ENCODE measurements at places on chromosomes 2 and 18.

GRCh38 chr2:127986548-127987079, 41.2 kb downstream of the SAP130 start:
- DNase-seq: no peak

DNA sequence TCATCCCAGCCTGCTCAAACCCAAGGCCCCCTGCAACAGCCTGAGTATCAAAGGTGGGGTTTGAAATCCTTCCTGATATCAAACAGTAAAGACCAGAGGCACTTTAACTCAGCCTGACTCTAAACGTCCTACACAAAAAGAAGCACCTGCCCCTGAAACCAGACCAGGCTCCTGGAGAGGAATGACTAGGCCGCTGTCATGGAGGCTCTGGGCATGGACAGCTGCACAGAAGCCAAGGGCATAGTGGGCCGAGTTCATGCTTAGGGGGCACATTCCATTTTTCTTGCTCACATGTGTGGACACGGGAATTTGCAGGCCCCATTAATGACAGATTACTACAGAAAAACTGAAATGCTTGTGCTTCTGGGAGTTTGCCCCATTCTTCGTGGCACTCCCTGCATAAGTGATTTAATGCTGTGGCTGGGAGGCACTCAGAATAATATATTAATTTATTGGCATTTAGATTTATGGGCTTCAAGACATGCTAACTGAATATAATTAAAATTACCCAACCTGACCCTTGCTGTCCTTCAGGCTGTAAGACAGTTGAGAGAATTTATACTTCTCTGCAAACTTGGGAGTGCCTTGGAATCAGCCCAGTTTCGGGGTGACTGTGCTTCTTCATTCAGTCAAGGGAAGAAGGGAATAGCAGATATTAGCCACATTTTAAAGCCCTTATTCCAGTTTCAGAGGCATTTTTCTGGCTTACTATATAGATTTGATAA, 105.5 kb downstream of the GYPC start:
- DNase-seq: no peak

GRCh38 chr2:65420712-65421431, 11.5 kb downstream of the SPRED2 start:
- no peak for DNase-seq

GRCh38 chr2:45681675-45682074, 30.2 kb downstream of the PRKCE start:
- DNase-seq: no peak

GRCh38 chr2:149568138-149568537, 19.4 kb downstream of the MMADHC start:
- no peak for DNase-seq

- DNase-seq: no peak
These were observed 510.3 kb downstream of the ZNF804A start for GRCh38 chr2:185108588-185108987.

- no peak for DNase-seq
These were observed 71.3 kb upstream of the NYAP2 start for GRCh38 chr2:225328192-225328591.

GRCh38 chr2:144678736-144679135, 158.8 kb upstream of the ZEB2 start:
- DNase-seq: no peak

DNA sequence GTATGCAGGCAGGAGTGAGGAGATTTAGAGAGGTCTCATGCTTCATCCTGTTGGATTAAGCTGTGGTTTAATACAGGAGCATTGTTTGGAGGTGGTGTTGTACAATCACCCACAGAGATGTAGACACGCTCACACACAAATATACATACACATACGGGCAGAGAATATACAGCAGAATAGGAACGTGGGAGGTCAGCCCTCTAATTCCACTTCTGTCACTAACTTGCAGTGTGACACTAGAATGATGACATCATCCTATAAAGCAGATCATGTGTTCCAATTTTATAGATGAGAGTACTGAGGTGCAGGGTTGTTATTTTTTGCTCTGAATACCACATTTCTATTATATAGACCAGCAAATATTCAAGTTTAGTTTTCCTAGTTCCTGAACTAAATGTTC, 54.4 kb downstream of the TRIB2 start:
- DNase-seq: no peak

DNA sequence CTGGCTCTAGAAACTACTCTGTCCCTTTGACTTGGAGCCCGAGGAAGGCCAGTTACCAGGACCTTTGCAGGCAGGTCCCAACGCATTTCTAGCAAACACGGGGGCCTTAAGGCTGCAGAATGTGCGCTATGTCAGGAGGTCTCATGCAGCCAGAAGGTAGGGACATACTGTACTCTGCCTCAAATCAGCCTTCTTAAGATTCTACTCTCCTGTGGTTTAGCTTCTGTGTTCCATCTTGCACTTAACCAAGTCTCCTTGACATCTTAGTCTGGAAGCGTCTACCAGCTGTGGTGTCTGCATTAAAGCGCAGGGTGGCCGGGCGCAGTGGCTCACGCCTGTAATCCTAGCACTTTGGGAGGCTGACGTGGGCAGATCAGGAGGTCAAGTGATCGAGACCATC, 65.5 kb downstream of the STEAP3 start:
- no peak for DNase-seq

GRCh38 chr2:175984846-175985245, 17.2 kb downstream of the LNPK start:
- no peak for DNase-seq

DNA sequence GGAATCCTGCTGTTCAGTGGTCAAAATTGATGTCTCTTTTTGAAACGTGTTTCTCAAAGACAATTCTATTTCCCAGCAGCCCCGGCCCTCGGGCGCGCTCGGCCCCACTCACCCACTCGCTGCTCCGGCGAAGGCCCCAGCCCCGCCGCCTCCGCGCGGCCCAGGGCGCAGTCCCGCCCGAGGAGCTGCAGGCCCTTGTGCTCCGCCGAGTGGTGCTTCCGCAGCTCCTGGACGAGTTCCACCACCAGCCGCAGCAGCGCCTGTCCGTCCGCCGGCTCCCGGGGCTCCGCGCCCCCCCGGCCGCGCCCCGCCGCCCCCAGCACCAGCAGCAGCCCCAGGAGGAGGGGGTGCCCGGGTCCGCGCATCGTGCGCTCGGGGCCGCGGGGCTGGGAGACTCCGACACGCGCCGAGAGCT, 413 bp downstream of the ALKAL2 start:
- DNase-seq: no peak

GRCh38 chr2:28427741-28428415, 35.2 kb downstream of the FOSL2 start:
- no peak for DNase-seq

DNA sequence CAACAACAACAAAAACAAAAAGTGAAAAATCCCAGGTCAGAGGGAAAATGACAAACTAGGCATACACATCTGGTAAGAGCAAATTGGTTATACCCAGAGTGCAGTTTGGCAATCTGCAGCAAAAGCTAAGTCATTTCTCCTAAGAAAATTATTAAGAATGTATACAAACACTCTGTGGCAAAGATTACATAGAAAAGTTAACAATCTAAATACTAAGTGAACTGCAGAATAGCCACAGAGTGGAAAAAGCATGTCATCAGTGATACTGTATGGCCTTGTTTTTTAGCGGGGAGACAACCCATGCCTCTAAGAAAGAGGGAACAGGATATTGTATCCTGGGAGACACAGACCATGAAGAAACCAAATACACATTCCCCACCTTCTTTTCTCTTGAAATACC, 136.0 kb upstream of the ITGB6 start:
- no peak for DNase-seq

GRCh38 chr18:30991397-30991796, 51.1 kb downstream of the DSC3 start:
- DNase-seq: no peak

DNA sequence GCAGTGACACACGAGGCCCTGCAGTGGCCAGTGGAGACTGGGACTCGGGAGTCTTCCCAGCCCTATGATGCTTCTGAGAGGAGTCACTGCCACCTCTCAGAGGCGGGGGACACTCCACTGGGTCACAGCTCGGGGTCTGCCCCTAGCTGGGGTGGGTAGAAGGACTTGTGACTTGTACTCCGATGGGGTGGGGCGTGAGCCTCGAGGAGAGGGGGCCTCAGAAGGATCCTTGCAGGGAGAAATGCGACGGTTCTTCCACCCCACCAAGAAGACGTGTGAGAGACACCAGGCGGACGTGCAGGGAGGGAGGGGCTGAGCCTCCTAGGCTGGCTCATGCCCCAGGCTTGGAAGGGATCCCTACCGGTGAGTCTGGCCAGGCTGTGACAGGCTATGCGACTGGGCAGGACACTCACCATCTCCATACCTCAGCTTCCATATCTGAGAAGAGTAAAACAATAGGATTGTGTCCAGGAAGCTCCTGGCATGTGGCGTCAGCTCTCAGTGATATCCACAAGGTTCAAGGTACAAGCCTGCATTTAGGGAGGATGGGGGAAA, 11.1 kb upstream of the OTOS start:
- DNase-seq: no peak

DNA sequence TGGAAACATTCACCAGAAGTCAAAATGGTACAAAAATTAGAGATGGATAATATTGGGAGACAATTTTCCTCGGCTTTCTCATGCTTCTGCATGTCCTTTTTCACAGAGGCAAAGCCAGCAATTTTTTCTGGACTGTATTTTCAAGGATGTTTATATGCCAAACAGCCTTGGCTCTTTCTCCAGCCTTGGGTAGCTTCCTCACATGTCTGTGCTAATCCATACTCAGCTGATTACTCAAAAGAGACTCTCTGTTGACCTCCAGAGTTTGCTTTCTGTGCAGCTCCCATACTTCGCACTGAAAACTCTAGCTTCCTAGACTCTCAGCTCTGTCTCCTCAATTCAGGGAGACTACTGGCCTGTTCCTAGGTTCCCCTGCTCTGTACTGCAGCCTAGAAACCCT, 10.6 kb downstream of the C18orf63 start:
- DNase-seq: no peak

- DNase-seq: no peak
These were observed 55.9 kb downstream of the ACVR1C start for GRCh38 chr2:157572725-157573124.

DNA sequence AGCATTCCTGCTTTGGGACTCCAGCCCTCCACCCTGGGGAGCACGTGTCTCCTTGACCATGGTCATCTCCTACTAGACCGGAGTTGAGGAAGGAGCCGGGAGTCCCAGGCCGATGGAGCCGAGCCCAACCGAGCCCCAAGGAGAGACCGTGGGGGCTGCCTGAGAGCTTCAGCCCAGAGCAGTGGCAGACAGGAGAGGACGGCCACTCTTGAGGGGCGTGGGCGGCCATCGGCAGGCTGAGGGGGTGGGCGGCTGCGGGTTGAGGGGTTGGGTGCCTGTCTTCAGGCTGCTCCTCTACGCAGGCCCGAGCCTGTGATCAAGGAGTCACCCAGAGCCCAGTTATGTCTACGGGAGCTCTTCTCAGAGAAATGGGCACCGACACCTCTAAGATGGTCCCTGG, 158.7 kb downstream of the PXDN start:
- no peak for DNase-seq

GRCh38 chr2:1634681-1635341, 109.5 kb downstream of the PXDN start:
- no peak for DNase-seq

- DNase-seq: no peak
These were observed 81.2 kb downstream of the STK39 start for GRCh38 chr2:168165985-168166901.

DNA sequence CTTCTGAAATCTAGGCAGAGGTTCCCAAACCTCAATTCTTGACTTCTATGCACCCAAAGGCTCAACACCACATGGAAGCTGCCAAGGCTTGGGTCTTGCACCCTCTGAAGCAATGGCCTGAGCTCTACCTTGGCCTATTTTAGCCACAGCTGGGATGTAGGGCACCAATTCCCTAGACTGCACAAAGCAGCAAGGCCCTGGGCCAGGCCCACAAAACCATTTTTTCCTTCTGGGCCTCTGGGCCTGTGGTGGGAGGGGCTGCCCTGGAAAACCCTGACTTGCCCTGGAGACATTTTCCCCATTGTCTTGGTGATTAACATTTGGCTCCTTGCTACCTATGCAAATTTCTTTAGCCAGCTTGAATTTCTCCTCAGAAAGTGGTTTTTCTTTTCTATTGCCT, 315.2 kb downstream of the DCDC2C start:
- DNase-seq: no peak

All from stimulated activated CD4-positive, alpha-beta T cell treated with anti-CD3 and anti-CD28 coated beads, Interleukin-15, amount 100 ng/mL, for 1 hour (primary cell).